ENCODE measurements at places on chromosomes 16 and 17.
A peak's percentile ranks its signal among the peaks of the same experiment; 100 is the strongest.

DNA sequence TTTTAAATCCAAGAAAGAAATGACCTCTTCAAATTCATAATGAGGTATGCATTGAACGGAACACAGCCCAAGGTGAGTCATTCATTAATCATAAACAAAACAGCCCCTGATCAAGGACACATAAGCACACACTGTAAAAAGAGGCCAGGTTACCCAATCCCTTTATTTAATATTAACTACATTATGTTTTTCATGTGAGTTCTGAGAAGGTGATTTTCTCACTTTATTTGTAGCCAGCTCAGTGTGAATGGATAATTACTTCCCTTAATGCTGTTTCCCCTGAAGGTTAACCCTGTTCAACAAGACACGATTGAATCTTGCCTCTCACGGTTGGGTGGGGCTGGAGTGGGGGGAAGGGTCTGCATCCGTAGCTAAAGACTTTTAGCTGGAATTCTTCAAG, 257.3 kb upstream of the SALL1 start:
- DNase-seq, result no peak

DNA sequence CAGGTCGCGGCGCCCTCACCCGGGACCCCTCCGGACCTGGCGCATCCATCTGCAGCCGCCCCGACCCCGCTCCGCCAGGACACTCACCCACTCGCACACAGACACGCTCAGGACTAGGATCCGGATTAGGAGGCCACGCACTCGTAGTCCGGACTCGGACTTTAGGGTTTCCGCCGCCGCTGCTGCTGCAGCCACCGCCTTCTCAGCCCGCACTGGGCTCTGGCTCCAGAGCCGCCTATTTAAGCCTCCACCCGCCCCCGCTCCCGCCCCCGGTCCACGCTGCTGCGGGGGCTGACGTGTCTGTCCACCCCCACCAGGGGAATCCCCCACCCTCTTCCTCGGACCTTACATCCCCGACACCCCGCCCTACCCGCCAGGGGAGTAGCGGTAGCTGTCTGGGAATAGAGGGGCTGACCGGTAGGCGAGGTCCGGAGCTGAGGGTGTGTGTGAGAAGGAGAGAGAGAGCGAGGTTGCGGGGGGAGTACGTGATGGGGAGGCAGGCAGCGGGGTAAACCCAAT, at the start of gene RRAD:
Gene RRAD (minus strand): TSS at position 214 of the 519 bp plus-strand sequence. CDS start 356 bp downstream, outside the sequence.
- DNase-seq, result no peak

- DNase-seq, result no peak
These were observed 6.5 kb downstream of the MARCHF10 start for GRCh38 chr17:62801553-62802114.

- DNase-seq, result no peak
These were observed 6.7 kb downstream of the CLUH start for GRCh38 chr17:2704890-2705248.

GRCh38 chr16:75198135-75198600, 8.8 kb downstream of the CTRB2 start:
- no peak for DNase-seq

GRCh38 chr16:86946396-86946795, 368.0 kb downstream of the FOXL1 start:
- DNase-seq, result no peak

DNA sequence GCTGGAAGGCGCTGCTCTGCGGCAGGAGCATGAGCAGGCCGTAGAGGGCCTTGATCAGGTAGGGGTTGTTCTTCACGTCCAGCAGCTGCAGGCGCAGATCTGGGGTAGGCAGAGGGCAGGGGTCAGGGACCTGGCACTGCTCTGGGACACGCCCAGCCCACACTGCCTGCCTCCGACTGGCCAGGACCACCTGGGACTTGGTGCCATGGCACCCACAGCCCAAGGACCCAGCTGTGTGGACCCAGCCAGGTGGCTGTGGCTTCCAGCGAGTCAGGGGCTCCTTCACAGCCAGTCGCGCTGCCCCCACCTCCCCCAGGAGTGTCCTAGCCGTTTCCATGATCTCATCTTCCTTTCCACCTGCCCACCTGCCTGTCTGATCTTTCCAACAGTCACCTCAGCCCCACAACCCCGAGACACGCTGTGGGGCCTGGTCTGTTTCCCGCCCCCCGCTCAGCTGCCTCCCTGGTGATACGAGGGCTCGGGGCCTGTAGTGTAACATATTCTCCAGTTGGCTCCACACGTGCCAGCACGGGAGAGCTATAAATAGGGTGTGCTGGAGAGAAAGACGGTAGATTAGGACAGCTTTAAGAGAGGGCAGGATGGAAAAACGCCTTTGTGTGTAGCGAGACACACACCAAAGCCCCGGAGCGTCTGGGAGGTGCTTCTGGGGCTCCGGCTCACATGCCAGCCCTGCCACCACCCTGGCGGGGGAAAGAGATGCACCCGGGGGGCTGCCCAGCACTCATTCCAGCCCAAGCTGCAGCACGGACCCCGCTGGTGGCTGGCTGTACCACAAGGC, 7.2 kb upstream of the MTSS2 start:
- DNase-seq, result no peak

- DNase-seq, result peak; percentile 92
These were observed at the start of gene ARL4D for GRCh38 chr17:43398724-43399595. TSS of gene ARL4D (plus strand) at chr17:43398993. CDS start at chr17:43399733, 740 bp downstream.

- no peak for DNase-seq
These were observed 1675.1 kb downstream of the TP53TG3F start for GRCh38 chr16:35134471-35134870.

DNA sequence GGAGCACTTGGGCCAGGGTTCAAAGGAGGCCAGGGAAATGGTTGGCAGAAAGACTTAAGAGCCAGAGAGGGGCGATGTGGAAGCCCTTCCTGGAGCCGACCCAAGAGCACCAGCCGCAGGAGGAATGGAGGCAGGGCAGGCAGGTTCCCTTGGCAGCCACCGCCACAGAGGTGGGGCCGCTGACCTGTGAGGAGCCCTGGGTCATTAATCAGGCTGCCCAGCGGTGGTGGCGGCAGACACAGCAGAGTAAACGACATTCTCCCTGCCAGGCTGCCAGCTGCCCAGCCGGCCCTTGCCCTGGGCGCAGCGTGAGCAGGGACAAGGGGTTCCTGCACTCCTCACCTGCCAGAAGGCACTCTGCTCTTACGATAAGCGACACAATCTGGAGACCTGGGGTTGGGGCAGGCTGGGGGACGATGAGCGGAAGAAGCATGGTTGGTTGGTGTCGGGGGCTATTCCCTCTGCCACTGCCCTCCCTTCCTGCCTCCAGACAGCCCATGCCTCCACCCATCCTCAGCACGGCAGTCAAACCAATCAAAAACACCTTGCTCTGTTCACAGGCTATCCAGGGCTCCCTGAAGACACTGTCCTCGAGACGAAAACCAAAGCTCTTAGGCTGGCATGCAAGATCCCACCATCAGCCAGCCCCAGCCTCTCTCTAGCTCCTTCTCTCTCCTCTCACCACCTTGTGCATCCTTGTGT, 40.9 kb downstream of the PLXDC1 start:
- no peak for DNase-seq

GRCh38 chr17:13594310-13594709, 7.4 kb downstream of the HS3ST3A1 start:
- no peak for DNase-seq

DNA sequence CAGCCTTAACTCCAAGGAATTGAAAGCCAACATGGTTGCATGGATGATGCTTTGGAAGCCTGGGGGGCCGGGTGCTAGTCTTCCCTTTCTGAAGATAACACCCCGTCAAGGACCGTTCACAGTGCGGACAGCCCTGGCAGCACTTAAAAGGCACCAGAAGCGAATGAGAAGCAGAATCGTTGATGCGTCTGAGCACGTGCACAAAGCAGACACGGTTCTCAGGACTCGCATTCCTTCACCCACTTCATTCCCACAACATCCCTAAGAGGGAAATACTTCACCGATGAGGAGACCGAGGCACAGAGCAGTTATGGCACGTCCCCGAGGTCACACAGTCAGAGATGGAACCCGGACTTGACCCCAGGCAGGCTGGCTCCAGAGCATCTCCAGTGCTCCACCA, 14.2 kb downstream of the TRPV1 start:
- DNase-seq, result no peak

- no peak for DNase-seq
These were observed 11.2 kb downstream of the PPY start for GRCh38 chr17:43931062-43931571.

DNA sequence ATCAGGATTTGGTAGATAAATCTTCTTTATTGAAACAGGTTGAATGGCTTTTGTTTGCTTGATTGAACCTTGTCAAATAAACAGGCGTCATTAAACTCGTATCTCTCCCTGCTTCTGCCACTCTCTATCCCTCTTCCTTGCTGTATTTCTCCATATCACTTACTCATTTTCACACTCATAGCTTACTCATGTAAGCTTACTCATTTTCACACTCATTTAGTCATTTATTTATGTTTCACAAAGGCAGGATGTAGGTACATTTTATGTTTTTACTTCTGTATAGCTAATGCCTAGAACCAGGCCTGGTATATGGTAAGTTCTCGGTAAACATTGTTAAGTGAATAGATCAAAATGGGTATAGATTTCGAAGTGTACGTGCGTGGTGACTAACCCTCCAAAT, 450.0 kb downstream of the PMP22 start:
- no peak for DNase-seq

DNA sequence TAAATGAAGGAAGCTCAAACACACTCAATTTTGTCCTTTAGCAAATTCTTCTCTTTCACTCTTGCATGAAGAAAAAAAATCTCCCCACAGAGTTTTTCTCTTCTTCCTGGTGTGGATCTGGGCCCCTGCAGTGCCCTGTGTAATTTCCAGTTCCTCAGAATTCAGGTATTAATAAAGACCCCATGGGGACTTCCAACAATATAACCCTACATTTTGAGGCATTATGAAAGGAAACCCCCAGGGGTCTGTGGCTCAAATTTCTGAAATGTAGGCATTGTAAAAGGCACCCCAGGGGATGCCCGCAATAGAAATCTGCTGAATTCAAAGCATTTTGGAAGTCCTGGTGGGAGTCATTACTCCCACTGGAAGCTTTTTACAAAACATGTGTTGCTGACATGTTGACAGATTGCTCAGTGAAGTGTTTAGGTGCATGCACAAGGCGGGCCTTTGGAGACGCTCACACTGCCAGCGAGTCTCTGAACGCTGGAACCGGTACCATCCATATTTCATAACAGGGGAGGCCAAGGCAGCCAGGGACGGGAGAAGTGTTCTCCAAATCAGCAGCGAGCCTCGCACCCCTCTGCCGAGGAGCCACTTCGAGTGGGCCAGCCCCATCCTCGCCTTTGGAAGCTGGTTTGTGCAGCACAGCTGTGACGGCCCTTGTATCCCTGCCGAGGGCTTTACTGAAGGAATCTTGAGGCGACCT, 154.0 kb downstream of the ZNF423 start:
- DNase-seq, result no peak

DNA sequence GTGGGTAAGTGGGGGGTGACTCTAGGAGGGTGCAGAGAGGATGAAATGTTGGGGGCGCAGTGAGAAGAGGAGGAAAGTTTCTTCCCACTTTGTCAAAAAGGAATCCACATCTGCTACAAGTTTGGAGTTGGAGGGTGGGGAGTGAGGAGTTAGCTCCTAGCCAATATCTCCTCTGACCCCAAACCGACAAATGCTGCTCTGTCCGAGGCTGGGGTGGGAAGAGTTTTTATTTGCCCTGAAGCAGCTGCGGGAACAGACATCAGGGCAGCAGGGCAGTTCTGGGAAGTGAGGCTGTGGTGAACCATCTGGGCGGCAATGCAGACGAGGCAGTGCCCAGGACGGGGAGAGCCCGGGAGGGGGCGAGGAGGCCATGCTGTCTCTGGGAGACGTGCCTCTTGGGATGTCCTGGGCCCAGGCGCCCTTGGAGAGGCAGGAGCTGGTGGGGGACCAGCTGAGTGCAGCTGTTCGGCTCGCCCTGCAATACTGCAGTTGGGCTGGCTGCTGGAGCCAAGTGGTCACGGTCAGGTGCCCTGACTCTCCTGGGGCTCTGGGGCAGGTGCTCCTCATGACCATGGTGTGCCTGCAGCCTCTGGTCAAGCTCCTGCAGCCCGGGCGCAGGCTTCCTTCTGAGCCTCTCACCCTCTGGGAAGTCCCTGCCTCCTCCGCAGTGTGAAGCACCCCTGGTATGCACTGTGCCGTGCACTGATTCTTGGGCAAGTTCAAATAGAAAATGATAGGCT, 6.4 kb upstream of the SOCS3 start:
- DNase-seq, result no peak

DNA sequence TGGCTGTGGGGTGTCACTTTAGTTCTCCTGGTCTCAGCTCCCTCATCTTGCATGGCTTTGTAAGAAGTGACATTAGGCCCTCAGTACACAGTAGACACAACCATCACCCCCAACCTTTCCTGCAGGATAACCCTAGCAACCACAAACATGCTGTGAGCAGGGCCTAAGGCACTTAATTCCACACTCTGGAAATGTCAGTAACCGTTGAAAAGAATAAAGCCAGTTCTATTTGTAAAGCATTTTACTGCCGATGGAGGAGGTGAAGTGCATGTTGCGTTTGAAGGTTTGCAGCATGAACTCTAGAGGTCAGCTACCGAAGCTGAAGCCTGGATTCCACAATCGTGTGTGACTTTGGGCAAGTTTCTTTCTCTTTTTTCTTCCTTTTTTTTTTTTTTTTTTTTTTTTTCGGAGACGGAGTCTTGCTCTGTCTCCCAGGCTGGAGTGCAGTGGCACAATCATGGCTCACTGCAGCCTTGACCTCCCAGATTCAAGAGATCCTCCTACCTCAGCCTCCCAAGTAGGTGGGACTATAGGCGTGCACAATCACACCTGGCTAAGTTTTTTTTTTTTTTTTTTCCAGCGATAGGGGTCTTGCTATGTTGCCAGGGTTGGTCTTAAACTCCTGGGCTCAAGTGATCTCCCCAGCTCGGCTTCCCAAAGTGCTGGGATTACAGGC, 26.1 kb upstream of the TOB1 start:
- no peak for DNase-seq

GRCh38 chr16:67661101-67661761, 471 bp downstream of the PARD6A start:
- DNase-seq, result no peak

DNA sequence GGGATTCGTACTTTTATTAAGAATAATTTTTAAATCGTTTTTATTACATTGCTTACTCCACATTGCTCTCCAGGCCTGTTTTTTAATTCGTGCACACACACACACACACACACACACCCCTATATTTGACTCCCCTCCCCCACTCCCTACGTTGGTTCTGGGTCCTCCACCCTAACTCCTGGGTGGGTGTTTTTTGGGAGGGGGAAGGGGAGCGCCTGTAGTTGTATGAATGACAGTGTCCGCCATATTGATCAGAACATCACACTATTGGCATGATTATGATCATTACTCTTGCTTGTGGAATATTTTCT, 1.3 kb downstream of the GNAO1 start:
- no peak for DNase-seq

DNA sequence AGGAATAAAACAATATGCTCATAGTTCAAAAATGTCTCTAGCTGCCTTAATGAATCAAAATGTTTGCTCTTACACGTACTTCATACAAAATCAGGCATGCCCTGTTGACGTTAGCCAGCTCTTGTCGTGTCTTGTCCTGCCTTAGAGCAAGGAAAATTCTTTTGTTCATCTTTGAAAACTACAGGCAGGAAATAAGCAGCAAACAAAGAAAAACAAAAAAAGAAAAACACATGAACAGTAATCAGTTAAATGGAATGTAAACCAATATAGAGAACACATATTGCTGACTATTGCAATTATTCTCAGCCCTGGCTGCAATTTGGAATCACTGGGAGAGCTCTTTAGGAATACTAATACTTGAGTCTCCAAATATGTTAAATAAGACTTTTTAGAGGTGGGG, 1.7 kb downstream of the CAPNS2 start:
- no peak for DNase-seq

All from CD4-positive, alpha-beta T cell treated with Interleukin-17A for 4 hours (primary cell).